ENCODE measurements at places on chromosomes 16 and 17.

- DNase-seq: no peak
Measured at GRCh38 chr16:84486551-84487235, 17.8 kb downstream of the MEAK7 start.

- DNase-seq: no peak
Measured at GRCh38 chr16:86502856-86503748, 7.2 kb upstream of the FOXF1 start.

- peak; percentile 23 for DNase-seq
Measured at GRCh38 chr17:17913695-17914332, 58.4 kb downstream of the TOM1L2 start.

- DNase-seq: no peak
Measured at GRCh38 chr17:70929226-70929625, 759.9 kb downstream of the KCNJ2 start.

DNA sequence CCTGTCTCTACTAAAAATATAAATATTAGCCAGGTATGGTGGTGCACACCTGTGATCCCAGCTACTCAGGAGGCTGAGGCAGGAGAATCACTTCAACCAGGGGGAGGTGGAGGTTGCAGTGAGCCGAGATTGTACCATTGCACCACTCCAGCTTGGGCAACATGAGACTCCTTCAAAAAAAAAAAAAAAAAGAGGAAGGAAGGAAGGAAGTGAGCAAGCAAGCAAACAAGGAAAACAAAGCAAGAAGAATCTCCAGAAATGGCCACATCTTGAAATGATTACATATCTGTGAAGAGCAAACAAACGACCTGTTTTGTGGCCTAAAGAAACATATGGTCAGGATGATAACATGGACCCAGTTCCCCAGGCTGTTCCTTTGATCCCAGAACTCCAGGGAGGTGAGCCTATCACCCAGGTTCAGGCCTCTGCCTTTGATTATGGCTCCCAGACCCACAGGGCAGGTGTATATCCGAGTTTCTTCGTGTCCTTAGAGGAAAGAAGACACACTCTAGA, 8.9 kb downstream of the ACOX1 start:
- no peak for DNase-seq

GRCh38 chr16:53895433-53895832, 191.5 kb downstream of the FTO start:
- no peak for DNase-seq

GRCh38 chr17:78953356-78954350, 26.1 kb downstream of the LGALS3BP start:
- no peak for DNase-seq

GRCh38 chr17:80857756-80858171, 133.9 kb upstream of the CHMP6 start:
- no peak for DNase-seq

GRCh38 chr17:5500589-5501391, 14.4 kb downstream of the MIS12 start:
- peak; percentile 58 for DNase-seq

DNA sequence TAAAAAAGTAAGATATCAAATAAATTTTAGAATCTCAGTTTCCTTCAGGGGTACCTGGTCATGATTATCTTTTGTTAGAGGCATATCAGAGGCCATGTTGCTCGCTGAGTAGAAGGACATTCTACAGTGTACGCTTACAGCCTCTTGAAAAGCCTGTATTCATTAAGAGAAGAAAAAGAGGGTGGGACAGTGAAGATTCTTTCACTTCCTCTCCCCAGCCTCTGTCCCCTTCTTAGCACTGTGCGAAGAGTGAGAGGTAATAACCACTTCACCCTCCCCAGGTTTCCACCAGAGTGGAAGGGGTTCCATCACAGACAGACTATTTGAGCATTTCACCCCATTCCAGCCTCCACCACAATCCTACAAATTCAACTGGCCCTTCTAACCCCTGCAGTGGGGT, 4.8 kb upstream of the LPO start:
- DNase-seq: no peak

DNA sequence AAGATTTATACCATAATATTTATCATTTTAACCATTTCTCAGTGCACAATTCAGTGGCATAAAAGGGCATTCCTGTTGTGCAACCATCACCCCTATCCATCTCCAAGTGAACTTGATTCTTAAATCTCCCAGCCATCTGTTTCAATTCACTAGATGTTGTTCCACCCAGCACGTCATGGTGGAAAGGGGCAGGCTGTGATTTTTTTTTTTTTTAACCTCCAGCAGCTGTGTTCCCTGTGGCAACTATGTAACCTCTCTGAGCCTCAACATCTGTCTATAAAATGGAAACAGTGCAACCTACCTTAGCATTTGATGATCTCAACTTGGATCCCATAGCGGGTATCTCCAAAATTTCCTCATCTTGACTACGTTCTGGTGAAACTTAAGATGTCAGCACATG, 604.5 kb downstream of the WWOX start:
- DNase-seq: no peak

GRCh38 chr17:78857266-78857665, 16.7 kb upstream of the USP36 start:
- DNase-seq: no peak

DNA sequence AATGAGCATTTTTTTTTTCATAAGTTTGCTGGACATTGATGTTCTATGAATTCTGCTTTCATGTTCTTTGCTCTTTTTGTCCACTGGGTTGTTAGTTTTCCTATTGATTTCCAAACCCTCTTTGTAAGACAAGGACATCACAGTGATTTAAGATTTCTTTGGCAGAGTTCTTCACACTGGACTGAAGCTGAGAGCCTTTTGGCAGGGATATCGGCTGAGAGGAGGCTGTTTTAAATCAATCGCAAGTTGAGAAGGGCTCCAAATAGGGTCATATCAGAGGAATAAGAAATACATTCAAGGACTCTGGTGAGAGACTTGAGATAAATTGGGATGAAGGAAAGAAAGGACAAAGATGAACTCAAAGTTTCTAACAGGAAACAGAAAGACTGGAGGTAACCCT, 165.8 kb upstream of the AXIN2 start:
- DNase-seq: no peak

- no peak for DNase-seq
Measured at GRCh38 chr17:5304636-5305035, 22.6 kb downstream of the RABEP1 start.

DNA sequence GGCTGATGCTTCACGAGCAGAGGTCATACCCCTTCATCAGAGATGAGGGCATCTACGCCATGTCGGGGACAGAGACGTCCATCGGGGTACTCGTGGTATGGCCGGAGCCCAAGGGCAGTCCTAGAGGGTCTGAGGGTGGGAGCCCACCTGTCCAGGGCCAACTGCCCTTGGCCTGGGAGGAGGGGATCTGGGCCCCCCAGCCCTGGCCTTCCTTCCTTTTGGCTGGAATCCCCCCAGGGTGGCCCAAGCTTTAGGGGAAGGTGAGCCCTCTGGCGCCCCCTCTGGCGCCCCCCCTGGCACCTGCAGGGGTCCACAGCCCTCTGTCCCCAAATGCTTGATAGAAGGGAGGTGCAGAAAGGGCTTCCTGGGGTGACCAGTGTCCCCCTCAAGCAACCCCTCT, 69.3 kb downstream of the SCNN1B start:
- DNase-seq: no peak

- no peak for DNase-seq
Measured at GRCh38 chr16:22352140-22352539, 22.3 kb downstream of the CDR2 start.

GRCh38 chr17:40610359-40610758, 37.3 kb downstream of the SMARCE1 start:
- no peak for DNase-seq

DNA sequence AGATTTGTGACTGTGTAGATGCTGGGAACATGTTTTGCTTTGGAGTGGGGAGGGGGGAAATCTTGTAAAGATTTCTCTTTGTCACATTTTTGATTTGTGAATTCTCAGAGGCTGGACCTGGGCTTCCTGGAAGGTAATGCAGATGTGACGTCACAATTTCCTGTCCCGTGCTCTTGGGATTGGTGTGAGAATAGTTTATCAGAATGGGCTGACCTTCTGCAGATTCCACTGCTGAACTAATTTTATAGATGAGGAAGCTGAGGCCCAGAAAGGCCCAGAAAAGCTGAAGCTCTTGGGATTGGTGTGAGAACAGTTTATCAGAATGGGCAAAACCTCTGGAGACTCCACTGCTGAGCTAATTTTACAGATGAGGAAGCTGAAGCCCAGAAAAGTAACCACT, 34.0 kb downstream of the HS3ST3B1 start:
- DNase-seq: no peak

- peak; percentile 34 for DNase-seq
Measured at GRCh38 chr16:85556456-85557082, 56.6 kb upstream of the GSE1 start.

DNA sequence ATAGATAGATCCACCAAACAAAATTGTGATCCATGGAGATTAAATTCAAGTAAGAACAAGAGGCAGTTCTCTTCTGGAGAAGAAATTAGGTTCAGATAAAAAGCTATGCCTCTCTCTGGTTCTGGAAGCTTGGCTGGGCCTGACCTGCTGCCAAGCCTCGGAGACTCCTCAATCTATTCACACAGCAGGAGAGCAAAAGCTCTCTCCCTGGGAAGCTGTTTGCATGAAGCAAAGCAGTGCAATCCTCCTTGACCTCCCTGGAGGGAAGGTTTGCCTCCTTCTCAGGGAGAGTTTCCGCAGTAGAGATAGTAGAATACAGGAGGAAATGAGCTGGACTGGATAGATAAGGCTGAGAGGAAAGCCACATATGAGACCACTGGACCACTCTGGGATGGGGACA, 78.1 kb upstream of the GNAO1 start:
- no peak for DNase-seq

DNA sequence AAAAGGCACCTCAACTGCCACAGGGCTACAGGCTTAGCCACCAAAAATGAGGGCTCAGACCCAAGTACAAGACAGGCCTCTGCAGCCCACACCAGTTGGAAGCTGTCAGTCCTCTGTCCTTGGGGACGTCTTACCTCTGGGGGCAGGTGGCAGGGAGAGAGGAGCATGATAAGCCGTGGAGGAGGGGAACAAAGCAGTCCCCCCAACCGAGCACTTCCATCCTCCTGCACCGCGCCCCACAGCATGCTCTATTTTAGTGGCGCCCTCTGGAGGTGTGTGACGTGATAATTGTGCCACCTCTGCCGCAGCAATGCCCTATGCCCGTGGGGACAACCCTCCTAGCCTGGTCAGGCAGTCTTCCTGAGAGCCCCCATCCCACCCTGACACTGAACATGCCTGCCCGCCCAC, 13.6 kb downstream of the G6PC3 start:
- DNase-seq: no peak

GRCh38 chr17:40242774-40243173, 23.7 kb downstream of the WIPF2 start:
- DNase-seq: no peak

GRCh38 chr16:8262299-8262698, 328.0 kb downstream of the TMEM114 start:
- DNase-seq: no peak

DNA sequence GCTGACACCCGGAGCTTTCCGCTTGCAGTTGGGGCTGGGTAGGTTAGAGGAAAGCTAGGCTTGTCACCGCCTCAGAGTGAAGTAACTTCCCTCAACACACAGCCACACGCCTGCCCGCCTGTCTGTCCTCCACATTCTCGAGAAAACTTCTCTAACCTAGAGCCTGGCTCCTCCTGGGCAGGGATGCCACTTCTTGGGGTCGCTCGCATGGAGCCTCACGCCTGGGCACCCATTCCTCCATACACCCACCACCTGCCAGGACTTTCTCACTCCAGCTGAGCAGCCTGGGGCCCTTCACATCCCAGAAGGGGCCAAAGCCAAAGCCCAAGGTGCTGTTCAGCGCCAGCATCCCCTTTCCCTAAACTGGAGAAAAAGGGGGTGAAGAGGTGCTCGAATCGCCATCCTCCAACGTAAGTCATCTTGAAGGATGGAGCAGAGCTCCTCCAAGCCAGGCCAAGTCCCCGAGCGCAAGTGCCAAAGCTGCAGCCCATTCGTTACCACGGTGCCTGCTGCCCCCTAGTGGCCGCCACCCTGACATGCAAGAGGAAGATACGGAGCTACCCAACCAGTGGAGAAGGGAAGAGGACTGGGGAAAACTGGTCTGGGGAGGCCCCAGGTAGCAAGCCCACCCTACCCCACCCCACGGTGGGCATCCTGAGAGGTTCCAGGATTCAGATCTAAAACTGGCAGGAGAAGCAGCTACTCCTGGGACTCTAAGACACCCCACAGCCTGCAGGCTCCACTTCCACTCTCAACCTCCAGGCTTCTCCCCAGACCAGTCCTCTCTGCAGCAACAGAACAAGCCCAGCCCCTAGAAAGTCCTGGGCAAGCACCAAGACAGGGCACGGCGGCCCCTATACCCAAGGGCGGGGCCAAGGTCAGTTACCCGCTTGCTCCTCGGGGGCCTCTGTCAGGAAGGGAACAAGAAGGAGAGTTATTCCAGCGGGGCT, 63.1 kb downstream of the MYO18A start:
- DNase-seq: peak; percentile 77

DNA sequence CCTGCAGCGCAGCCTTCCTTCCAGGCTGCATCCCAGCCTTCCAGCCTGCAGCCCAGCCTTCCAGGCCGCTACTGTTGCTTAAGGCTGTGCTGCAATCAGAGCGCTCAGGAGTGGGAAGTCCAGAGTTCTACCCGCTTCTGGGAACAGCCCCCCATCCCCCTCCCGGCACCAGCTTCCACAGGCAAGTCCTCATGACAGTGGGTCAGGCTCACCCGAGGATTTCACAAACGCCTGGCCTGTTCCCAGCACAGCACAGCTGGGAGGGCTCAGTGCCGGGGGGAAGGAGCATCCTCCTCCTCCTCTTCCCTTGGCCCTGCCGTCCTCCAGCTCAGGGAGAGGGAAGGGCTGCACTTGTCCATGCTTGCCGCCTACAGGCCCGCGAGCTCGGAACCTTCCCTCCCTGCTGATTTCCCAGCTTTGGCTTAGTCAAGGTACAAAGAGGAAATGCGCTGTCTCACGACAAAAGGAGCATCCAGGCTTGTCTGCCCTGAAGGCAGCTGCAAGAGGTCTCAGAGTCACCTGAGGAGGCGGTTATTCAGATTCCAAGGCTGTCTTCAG, 8.3 kb downstream of the SOCS3 start:
- DNase-seq: no peak

- DNase-seq: no peak
Measured at GRCh38 chr17:10944819-10945218, 106.9 kb upstream of the PIRT start.

GRCh38 chr17:49632201-49632600, 45.7 kb downstream of the SPOP start:
- no peak for DNase-seq
